Esophagus muscularis mucosa (tissue), 4 donors: ENCODE measurements at places on chromosomes 5 and 9. TPM values are rescaled to one million over a fixed set of nuclear protein-coding genes. Genes with fewer than 3 reads are reported as not detected.

DNA sequence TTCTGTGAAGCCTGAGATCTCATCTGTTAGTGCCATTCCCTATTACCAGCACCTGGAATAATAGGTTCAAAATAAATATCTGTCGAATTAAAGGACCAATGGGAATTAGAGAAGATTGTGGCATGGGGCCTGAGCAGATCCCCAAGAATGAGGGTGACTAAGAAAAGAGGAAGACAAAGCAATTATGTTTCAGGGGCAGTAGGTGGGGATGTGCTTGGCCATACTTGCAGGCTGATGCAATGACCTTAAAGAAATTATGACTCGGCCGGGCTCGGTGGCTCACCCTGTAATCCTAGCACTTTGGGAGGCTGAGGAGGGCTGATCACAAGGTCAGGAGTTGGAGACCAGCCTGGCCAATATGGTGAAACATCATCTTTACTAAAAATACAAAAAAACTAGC is 562.8 kb downstream of the PTPRD start:
- no peak for DNase-seq

DNA sequence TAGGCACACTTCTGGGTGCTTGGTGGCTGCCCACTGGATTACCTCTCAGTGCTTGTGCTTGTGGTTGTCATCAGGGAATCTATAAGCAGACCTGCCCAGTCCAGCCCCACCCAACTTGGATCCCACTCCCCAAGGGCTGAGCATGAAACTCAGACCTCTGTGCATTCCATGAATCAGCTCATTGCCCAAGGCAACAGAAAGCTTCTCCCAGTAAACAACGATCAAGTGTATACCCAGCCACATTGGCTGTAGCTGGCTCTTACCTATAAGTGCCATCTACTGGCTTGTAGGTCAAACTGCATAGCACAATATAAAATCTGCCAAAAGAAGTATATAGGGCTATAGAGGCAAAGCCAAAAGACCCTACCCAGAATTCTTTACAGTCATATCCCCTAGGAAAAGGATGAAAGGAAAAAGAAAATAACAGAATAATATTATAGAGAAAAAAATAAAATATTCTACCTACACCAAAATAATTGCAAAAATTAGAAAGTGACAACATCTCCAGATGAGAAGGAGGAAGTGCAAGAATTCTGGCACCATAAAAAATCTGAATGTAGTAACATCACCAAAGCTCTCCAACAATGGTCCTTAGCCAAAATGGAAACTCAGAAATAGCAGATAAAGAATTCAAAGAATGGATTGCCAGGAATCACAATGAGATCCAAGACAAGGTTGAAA is 321.0 kb upstream of the TRPC7 start:
- DNase-seq: no peak

DNA sequence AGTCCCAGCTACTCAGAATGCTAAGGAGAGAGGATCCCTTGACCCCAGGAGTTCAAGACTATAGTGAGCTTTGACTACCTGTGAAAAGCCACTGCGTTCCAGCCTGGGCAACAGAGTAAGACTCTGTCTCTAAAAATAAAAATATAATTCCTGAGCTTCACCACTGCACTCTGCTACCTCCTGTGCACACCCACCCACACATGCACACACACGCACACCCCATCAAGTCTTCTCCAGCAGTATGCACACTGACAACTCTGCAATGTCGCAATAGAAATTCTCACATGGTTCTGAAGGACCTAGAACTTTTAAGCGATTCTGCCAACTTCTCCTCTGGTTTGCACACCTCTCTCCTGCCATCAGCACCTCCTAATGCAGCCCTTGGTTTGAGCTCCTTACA is 47.5 kb upstream of the FAT2 start:
- DNase-seq: no peak

DNA sequence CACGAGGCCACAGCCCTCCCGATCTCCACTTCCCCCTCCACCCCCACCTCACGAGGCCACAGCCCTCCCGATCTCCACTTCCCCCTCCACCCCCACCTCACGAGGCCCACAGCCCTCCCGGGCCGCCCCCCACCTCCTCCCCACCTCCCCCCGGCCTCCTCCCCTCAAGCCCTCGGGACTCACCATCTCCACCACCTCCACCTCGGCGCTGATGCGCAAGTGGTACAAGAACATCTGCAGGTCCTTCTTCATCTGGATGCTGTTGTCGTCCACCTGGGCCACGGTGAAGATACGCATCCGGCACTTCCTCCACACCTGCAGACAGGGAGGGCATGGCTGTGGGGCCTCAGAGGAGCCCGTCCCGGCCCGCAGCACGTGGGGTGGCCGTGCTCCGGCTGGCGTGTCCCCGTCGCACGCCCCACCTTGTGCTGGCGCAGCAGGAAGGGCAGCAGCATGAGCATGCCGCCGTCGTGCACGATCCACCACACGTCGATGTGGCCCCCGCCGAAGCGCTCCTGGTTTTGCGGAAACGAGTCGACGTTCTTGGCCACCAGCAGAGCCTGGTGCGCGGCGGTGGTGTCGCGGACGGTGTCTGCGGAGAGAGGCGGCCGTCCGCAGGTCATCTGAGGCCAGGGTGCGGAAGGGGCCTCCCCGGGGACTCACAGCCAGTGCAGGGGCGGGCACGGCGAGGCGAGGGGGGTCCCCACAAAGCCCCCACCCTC is 48.0 kb downstream of the SLC12A7 start:
- DNase-seq: no peak

- no peak for DNase-seq
These were observed 105.4 kb upstream of the SPOCK1 start for GRCh38 chr5:137604348-137605095.

- DNase-seq: no peak
These were observed 820.8 kb downstream of the MAT2B start for GRCh38 chr5:164326219-164326618.

DNA sequence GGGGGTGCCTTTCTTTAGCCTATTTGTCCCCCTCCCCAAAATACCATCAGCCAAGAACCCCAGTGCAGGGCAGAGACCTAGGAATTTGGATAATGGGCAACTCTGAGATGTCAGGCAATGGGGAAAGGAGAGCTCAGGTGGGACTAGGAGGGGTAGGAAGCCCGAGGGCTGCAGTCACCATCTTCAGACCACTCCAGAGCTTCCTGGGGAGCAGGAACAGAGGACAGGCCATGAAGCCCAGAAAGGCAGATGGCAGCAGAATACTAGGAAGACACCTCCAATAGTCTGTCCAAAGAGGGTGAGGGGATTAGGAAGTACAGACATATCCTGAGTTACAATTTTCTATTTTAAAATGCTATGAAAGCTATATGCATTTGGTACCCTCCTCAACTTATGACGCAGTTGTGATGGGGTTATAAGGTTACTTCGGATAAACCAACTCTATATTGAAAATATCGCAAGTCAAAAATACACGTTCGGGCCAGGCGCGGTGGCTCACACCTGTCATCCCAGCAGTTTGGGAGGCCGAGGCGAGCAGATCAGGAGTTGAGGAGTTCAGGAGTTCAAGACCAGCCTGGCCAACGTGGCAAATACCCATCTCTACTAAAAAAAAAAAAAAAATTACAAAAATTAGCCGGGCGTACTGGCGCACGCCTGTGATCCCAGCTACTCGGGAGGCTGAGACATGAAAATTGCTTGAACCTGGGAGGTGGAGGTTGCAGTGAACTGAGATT is 34.6 kb upstream of the IL17B start:
- DNase-seq: no peak

Gene FOXD4L4
- total RNA-seq: not detected

Gene FAM81B
- total RNA-seq: not detected

Gene SNCAIP
- total RNA-seq: 2.8 TPM

Gene ARHGEF37
- 22.0 TPM for total RNA-seq
